Memory B cell (primary cell): ENCODE measurements at places on chromosomes 3 and 15.

DNA sequence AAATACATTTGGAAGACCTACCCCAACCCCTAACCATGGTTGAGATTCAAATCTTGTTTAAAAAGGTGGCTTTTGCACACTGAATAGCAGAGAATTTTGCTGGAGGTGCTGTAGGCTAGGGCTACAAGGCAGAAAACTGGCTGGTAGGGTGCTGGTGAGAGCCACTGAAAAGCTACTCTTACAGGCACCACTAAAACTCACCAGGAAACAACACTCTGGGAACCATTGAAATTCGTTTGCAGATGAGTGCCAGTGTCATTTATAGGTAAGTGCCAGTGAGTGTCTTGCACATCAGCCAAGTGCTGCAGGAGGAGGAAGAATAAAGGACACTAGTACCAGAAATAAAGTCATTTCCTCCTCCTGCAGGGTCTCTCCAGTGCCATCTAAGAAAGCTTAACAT lies 610.2 kb downstream of the ZNF385D start:
- no peak for DNase-seq

DNA sequence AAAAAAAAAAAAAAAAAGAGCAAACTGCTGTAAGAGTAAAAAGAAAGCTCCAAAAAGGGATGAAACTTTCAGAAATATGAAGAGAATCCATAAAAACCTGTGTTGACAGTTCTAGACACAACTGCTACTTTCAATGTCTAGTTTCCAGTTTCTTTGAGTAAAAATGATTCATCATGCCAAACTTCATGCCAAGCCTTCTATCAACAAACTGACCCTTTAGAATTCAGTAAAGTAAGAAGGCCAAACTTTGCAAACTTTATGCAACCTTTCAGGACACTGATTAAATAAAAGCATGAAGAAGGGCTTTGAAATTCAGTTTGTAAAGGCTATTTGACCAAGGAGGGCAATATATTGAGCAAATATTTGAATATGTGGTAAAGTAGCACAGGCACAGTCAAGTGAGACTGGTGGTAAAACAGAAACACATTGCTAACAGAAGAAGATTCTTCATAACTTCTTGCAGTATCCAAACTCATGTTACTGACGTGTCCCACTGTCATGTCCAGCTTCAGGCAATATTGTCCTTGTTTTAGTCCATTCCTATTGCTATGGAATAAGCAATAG lies 56.3 kb upstream of the CFAP20DC start:
- DNase-seq: no peak

DNA sequence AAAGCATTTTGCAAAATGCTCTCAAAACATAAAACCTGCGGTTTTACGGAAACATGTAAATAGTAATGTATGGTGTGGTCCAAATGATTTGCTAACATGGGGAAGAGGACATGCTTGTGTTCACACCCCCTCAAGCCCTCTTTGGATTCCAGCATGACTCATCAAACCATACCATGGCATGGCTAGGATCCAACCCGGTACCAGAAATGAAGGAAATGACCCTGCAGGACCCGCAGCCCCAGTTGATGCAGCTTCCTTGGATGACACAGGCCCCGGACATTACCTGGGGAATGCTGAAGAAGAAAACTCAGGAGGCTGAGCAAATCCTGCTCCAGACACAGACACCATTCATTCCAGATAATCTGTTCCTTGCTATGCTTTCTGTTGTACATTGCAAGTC lies 222.9 kb downstream of the DTWD1 start:
- no peak for DNase-seq

- DNase-seq: no peak
These were observed 28.8 kb upstream of the RFX7 start for GRCh38 chr15:56272454-56272853.

DNA sequence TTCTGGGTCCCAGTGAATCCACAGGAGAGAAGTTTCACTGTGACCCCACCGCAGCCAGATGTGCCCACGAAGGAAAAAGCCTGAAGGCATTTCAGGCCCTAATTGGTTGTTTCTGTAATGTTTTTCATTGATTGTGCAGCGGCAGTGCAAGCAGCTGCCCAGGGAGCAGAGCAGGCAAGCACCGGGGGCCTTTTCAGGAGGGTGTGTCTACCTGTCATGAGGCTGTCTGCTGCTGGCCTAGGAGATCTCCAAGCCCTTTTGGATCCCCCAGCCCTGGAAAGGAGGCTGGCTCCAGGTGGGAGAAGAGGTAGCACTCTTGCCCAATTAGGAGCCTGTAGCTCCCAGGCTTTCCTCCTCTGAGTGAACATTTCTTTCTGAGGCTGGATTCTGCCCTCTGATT lies 108.8 kb downstream of the EPHB1 start:
- no peak for DNase-seq

DNA sequence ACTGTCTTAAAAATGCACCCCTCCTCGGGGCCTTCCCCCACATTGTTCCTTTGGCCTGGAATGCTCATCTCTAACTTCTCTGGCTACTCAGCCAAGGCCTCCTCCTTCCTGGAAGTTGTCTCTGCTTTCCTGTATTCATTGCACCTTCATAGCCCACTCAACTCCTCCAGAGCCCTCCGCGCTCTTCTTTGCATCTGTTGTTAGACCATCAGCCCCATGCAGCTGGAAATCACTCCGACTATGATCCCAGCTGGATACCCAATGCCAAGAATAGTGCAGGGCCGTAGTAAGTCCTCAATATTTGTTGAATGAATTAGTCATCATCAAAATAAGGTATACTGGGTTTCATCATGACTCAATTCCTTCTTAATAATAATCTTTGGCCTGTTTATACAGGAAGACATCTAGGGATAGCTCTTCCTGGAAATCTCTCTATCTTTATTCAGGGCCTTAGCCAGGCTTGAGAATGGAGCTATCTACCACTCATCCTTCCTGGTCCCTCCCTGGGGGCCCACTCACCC lies 112.7 kb downstream of the SYNPR start:
- no peak for DNase-seq

DNA sequence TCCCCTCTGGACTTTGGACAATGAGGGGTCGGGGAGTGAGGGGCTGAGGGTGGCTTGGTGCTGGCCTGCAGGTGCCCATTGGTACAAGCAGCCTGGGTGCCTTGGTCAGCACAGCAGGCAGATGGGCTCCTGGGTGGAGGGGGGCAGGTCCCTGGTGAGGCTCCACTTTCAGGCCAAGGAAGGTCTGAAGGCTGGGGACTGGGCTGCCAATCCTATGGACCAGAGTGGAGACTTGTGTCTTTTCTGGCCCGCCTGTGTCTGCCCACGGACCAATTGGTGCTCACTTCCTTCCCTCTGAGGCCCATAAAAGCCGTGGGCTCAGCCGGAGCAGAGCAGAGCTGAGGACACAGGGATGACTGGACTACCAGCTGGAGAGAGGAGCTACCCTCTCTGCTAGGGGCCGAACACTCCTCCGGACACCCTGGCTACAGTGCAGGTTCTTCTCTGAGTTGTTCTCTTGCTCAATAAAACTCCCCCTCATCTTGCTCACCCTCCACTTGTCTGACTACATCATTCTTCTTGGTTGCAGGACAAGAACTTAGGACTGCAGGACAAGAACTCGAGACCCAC lies 31.9 kb upstream of the IREB2 start:
- DNase-seq: no peak
